ENCODE measurements at places on chromosomes 2 and 18.

DNA sequence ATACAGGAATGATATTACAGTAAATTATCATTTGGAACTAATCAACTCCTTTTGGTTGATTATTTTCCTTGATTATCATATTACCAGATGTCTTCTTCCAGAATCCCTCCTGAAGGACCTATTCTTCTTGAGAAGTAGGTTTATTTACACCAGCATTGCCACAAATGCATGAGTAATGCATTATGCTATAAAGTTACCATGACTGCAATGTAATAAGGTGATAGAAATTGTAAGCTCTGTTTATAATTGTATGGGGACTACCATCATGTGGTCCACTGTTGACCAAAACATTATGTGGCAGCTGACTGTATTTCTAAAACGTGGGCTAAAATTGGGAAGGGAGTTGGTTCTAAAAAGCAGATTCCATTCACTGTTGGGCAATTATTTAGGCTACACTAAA, 602.2 kb downstream of the NYAP2 start:
- no peak for DNase-seq

DNA sequence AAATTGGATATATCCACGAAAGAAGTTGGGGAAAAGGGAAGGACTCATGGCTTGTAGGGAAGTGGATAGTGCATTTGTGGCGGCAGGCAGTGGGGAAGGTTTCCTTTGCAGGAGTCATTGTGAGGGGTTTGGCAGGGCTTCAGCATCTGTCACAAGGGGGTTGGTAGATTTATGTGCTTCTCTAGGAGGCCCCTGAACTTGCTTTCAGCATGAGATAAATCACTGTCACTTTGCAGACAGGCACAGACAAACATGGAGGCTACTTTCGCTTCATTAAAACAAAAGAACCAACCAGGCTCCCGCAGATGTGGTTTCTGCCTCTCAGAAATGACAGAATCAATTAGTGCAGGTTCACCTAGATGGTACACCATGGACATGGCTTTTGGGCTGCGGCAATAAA, 340.7 kb downstream of the TGIF1 start:
- DNase-seq = peak; percentile 42

DNA sequence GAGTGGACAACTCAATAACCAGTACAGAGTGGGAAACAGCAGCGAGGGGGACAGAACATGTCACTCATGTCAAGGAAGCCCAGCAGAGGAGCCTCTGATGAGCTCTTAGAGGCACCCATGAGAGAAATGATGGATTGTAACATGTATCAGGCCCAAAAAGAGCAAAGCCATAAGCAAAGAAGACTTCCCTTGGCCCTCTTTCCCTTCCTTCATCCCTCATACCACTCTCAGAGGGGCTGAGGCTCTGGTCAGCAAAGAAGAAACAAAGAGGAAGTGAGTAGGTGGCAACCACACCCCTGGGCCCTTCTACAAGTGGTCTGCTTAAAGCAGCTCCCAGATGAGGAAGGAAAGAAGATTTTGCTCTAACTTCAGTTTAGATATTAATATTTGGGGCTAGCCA, 112.8 kb downstream of the CDC42EP3 start:
- no peak for DNase-seq

DNA sequence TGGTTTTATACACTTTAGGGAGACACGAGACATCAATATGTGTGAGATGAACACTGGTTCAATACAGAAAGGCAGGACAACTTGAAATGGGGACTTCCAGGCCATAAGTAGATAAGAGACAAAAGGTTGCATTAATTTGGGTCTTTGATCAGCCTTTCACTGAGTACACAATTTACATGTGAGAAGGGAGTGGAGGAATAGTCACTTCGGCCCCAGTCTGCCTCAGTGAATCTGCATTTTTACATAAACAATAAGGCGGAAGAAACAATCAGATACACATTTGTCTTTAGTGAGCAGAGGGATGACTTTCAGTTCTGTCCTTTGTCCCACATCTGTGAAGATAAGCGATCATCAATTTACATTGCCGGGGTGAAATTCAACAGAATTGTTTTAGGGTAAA, 104.3 kb upstream of the ARL4C start:
- no peak for DNase-seq

DNA sequence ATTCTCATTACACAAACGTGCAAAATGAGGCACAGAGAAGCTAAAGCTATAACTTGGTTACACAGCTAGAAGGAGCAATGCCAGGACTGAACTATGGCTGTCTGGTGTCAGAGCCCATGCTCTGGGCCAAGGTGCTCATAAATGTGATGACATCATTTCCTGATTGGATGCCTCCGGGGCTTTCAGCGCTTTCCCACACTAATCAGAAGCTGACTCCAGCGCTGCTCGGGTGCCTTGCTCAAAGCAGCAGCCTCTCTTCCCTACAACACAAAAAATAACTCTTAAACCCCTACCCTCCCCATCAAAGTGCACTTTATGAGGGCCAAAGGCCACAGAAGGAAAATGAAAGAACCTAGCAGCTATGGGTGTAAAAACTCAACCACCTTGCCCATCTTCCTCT, 90.7 kb downstream of the STK39 start:
- DNase-seq = no peak

DNA sequence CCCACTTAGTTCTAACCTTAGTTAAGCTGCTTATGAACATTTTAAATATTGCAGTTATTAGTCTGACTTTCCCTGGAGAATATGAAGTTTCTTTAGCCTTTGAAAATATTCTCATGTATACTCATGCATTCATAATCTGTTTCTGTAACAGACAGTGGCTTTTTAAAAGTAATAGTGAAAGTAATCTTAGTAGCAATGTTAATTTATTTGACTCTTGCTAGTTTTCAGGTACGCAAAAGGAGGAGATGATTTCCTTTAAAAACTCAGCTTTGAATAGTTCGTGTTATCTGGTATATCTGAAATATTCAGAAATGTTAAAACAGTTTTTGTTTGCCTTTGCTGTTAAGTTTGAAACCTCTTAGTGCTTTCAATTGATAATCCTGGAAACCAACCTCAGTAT, 3.8 kb downstream of the ANKRD12 start:
- no peak for DNase-seq

DNA sequence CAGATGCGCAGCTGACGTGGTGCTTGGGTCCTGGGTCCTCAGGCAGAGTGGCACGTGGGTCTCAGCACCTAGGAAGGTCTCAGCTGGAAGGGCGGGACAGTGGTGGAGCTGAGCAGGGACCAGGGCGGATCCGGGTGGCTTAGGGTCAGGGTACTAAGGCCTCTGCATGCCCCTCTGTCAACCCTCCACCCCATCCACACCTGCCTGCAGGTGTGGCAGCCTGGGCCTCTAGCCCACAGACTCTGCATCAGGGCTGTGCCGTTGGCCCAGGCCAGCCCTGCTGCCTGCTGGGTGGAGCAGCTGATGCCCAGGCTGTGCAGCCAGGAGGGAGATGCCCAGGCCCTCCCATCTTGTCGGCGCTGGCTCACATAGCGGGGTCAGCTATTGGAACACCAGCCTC, 24.6 kb upstream of the OTOS start:
- DNase-seq = no peak

DNA sequence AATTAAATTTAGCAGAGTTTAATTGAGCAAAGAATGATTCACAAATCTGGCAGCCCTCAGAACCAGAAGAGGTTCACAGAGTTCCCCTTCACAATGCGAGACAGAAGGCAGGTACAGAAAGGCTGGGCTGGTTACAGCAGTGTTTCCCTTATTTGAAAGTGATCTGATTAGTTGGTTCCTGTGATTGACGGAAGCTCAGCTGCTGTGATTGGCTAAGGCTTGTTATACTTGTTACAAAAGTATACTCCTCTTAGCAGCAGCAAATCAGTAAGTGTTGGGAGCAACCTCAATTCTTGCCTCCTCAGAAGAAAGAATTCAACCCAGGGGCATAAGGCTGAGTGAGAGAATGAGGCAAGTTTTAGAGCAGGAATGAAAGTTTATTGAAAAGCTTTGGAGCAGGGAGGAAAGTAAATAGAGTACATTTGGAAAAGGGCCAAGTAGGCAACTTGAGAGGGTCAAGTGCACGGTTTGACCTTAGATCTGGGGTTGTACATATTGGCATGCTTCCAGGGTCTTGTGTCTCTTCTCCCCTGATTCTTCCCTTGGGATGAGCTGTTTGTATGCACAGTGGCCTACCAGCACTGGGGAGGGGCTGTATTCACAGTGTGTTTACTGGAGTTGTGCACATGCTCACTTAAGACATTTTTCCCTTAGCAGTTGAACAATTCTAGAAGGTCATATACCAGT, 431.8 kb upstream of the RAB12 start:
- no peak for DNase-seq

DNA sequence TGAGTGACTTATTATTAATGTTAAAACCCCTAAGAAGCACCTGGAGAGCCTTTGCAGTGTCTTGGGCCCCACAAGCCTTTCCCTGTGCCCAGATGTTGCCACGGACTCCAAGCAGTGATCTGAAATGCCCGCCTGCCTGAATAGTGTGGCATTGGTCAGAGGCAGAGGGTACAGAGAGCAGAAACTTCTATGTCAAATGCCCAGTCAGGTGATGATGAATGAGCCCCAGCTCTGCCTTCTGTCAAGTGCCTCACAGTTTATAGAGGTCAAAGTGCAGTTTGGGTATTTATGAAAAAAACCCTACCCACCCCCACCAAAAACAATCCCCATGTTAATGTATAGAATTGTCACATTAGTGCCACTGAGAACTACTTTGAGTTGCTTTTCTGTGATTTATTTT, 170.0 kb upstream of the SIX3 start:
- DNase-seq = no peak

DNA sequence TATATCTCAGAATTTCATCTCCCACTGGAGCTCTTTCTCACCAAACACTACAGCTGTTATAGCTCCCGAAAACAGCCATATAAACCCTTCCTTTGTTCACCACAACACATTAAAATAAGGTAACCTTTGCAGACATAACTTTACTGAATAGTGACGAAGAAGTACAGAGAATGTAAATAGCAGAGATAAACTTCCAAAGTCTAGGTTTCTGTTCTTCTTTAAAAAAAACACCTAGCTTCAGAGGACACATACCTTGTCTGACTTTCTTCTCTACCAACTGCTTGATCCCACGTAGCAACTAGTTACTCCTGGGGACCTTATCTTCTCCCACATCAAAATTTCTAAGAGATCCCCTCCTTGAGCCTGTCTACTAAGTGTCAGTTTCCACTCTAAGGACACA, 32.3 kb downstream of the ATL2 start:
- no peak for DNase-seq

GRCh38 chr2:66145490-66145889, 289.4 kb upstream of the MEIS1 start:
- no peak for DNase-seq

GRCh38 chr2:195047955-195048354, 609.1 kb upstream of the SLC39A10 start:
- no peak for DNase-seq

DNA sequence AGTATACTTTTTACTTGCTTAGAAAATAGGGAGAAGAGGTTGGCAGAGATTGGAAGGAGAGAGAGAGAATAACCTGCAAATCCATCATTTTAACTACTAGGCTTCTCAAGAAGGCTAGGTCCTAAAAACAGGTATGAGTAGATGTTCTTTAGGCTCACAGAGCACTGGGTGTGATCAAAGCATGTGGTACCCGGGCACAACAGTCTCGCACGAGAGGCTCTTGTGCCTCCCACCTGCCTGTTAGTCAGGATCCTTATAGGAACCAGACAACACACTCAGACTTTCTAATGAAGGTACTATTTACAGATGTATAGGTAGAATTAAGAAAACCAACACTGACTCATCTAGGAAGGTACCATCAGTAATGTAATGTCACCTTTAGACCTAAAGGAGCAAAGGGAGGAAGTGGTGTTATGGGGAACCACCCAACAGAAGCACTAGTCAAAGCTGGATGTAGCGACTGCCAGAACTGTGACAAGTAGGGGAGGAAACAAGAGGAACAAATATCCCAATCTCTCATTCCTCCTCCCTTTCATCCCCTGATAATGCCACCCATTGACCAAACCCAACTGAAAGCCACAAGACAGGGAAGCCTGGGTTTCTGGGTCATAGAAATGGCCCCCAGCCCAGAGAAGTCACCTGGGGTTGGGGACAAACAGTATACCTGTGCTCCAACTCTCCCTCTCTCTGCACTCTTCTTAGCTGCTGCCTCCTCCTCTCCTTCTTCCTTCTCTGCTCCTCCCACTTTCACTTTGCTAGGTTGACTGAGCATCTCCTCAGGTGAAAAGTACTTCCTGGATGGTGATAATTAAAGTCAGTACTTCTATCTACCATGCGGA, 16.0 kb upstream of the MARCHF4 start:
- DNase-seq = no peak

- DNase-seq = peak; percentile 3
Measured at GRCh38 chr18:13800505-13801259, 23.3 kb upstream of the MC5R start.

DNA sequence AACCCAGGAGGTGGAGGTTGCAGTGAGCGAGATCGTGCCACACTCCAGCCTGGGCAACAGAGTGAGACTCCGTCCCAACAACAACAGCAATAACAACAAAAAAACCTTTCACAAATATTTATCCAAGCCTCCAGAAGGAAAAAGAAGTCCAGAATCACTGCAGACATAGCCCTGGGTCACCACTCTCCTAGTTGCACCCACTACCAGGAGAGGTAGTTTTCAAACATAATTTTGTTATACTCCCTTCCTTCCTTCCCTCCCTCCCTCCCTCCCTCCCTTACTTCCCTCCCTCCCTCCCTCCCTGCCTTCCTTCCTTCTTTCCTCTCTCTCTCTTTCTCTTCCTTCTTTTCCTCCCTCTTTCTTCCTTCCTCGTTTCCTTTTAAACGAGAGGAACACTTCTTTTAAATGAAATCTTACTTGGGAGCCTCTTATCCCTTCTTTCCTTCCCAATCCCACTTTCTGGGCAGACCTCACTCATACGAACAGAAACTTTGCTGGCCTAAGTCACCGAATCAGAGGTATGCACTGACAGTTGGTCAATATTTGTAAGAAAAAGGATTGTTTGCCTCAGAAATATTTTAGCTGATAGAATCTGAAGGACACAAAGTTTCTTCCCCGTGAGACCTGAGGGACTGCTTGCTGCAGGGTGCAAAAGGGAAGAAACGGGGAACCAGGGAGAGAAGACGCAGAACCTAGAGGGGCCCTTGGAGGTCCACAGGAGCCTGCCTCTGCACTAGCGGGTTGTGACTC, 88.1 kb upstream of the AGAP1 start:
- no peak for DNase-seq

DNA sequence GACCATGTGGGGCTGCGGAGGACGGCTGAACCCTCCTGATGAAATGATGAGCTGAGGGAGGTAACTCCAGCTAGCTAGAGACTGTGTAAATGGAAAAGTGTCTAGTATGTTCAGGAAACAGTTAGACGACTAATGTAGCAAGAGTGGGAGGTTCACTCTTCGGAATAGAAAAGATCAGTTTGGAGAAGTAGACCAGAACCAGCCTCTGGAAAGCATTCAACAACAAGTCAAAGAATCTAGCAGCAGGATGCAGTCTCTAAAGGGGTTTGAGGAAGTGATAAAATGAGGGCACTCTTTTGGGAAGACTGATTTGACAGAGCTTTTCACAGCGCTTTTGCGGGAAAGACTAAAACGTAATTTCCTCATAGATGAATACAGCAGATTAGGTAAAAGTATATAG, 79.6 kb downstream of the GAREM1 start:
- no peak for DNase-seq

- peak; percentile 92 for DNase-seq
Measured at GRCh38 chr2:236548179-236548921, 21.3 kb upstream of the ACKR3 start.
